Kidney epithelial cell (primary cell): ENCODE measurements at places on chromosomes 2 and 18. TPM values are rescaled to one million over a fixed set of nuclear protein-coding genes. Genes with fewer than 3 reads are reported as not detected.

TMEM17 gene
- 4.4 and 4.9 TPM in 2 replicates for total RNA-seq

EIF5B gene
- total RNA-seq = 26.4 and 31.8 TPM in 2 replicates

GREB1 gene
- 2.8 and 4.8 TPM in 2 replicates for total RNA-seq

SLC30A3 gene
- 0.08 and 0.27 TPM in 2 replicates for total RNA-seq

SEPTIN10 gene
- 43.2 and 45.7 TPM in 2 replicates for total RNA-seq

TMEM178A gene
- total RNA-seq = 1.7 and 2.8 TPM in 2 replicates

RAD51AP2 gene
- total RNA-seq = 0.04 and 0.14 TPM in 2 replicates

AFF3 gene
- total RNA-seq = 13.9 and 16.0 TPM in 2 replicates

ABCG8 gene
- total RNA-seq = not detected in 2 replicates

LIMS3 gene
- 0.62 and 4.1 TPM in 2 replicates for total RNA-seq

GCKR gene
- total RNA-seq = 0.27 and 0.88 TPM in 2 replicates

PUM2 gene
- 41.3 and 44.2 TPM in 2 replicates for total RNA-seq

CCDC68 gene
- 2.7 and 3.7 TPM in 2 replicates for total RNA-seq

TDRD15 gene
- not detected in 2 replicates for total RNA-seq

REG3A gene
- not detected in 2 replicates for total RNA-seq

SCYGR4 gene
- total RNA-seq = not detected in 2 replicates

ANKRD44 gene
- 2.4 and 4.3 TPM in 2 replicates for total RNA-seq

IL18R1 gene
- total RNA-seq = 5.1 and 9.2 TPM in 2 replicates

OBSL1 gene
- 39.8 and 41.0 TPM in 2 replicates for total RNA-seq

ALLC gene
- total RNA-seq = 0.13 TPM in 1 of 2 replicates, not detected in the other

PFN4 gene
- total RNA-seq = 1.9 and 3.4 TPM in 2 replicates

NR4A2 gene
- total RNA-seq = 0.07 and 0.13 TPM in 2 replicates

COL6A3 gene
- 81.9 and 124 TPM in 2 replicates for total RNA-seq

CYP26B1 gene
- total RNA-seq = 1.1 and 1.2 TPM in 2 replicates

CLEC4F gene
- not detected in 2 replicates for total RNA-seq

FIGN gene
- total RNA-seq = 1.8 and 2.9 TPM in 2 replicates

ATP8B1 gene
- total RNA-seq = 13.1 and 14.7 TPM in 2 replicates

DSG4 gene
- not detected in 2 replicates for total RNA-seq

IL36B gene
- not detected in 2 replicates for total RNA-seq

AKAIN1 gene
- not detected in 2 replicates for total RNA-seq

ZAP70 gene
- total RNA-seq = 0.55 TPM in 1 of 2 replicates, not detected in the other

CRYBA2 gene
- total RNA-seq = not detected in 2 replicates

SLC38A11 gene
- 0.46 TPM in 1 of 2 replicates, not detected in the other for total RNA-seq

MEP1B gene
- not detected in 2 replicates for total RNA-seq

GPR45 gene
- total RNA-seq = not detected in 2 replicates

TUBA4B gene
- not detected in 2 replicates for total RNA-seq

ANKRD62 gene
- not detected in 2 replicates for total RNA-seq

CARF gene
- 4.4 and 4.7 TPM in 2 replicates for total RNA-seq

C18orf54 gene
- total RNA-seq = 3.4 and 4.4 TPM in 2 replicates

MAP3K20 gene
- total RNA-seq = 18.9 and 20.4 TPM in 2 replicates

C2orf80 gene
- not detected in 2 replicates for total RNA-seq

ZNF396 gene
- 2.0 and 3.3 TPM in 2 replicates for total RNA-seq

DAW1 gene
- not detected in 2 replicates for total RNA-seq

MAPK4 gene
- total RNA-seq = 3.1 and 6.0 TPM in 2 replicates

UPP2 gene
- total RNA-seq = not detected in 2 replicates
